Fibroblast of skin of back (primary cell): ENCODE measurements at places on chromosomes 7 and 10.

GRCh38 chr7:127504715-127505114 is 80.7 kb downstream of the GCC1 start:
- DNase-seq, result peak; percentile 12

GRCh38 chr7:80017101-80017698 is 117.4 kb upstream of the GNAI1 start:
- DNase-seq, result no peak

GRCh38 chr10:50614444-50615137 is 9.2 kb downstream of the SGMS1 start:
- no peak for DNase-seq

- DNase-seq, result no peak
Measured at GRCh38 chr10:2049560-2049959, 312.2 kb upstream of the ADARB2 start.

DNA sequence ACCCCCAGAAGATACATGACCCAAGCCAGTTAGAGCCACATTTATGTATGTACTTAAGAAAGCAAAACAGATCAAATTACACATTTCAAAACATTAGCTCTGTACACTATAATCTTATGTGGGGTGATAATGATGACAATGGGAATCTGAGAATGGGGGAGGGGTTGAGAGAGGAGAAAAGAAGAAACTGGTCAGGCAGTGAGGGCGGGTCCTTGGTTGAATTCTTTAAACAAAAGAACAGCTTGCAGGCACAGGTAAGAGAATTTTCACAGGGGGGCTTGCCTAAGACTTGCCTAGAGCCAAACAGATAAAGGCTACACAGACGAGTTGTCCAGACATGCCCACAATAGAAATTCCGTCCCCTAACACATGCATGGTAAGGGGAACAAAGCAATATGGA is 76.8 kb upstream of the PTER start:
- no peak for DNase-seq
